Ovary (tissue), 10 donors: ENCODE measurements at places on chromosomes 11 and 22.

- H3K36me3 ChIP-seq: no peaks in the 10 kb centered on the region
- H3K27ac ChIP-seq: no peak overlapping the region
- H3K4me1 ChIP-seq: peaks cover 5% of the 10 kb centered on the region
- H3K27me3 ChIP-seq: no peaks in the 10 kb centered on the region
- no peak for DNase-seq
- no peak overlapping the region for H3K4me3 ChIP-seq
These were observed 1.3 kb downstream of the PARVB start for GRCh38 chr22:44025171-44026065.

DNA sequence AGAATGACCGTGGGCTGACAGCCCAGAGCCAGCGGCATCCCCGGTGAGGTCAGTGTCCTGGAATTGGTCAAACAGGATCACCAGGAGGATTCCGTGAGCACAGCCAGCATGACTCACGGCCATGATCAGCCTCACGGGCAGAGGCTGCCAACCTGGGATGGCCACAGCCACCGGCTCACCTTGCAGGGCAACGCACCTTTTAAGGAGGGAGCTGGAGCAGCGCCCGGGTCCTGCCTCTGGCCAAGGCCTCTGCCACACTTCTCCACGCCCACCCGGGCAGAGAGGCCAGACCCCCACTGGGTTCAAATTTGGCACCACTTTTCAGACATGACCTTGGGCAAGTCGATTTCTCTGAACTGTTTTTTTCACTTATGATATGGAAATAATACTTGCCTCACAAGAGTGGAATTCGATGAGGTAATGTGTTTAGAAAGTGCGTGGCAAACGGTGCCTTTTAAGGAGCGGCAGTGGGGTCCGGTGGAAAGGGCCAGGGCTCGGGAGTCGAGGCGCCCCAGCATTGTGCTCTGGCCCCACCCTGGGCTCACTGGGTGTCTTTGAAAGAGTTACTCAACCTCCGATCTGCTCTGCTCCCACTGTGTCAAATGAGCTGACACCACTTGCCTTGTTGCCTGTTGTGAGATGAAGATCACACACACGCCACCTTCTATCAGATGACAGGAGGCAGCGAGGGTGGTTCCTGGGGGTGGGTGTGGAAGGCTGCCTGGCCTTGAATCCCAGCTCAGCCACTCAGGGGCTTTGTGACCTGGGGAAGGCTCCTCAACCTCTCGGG, 16.0 kb downstream of the TXN2 start:
- H3K27me3 ChIP-seq: no peaks in the 10 kb centered on the region
- peaks cover 10% of the 10 kb centered on the region for H3K4me1 ChIP-seq
- no peak overlapping the region for H3K4me3 ChIP-seq

- H3K4me3 ChIP-seq: no peak overlapping the region
- no peak overlapping the region for H3K27ac ChIP-seq
- H3K27me3 ChIP-seq: no peaks in the 10 kb centered on the region
- H3K4me1 ChIP-seq: no peaks in the 10 kb centered on the region
These were observed 119.6 kb downstream of the NAV2 start for GRCh38 chr11:19832086-19832750.

- peak overlapping the region; percentile 87 for H3K27ac ChIP-seq
- no peaks in the 10 kb centered on the region for H3K27me3 ChIP-seq
- peaks cover 4% of the 10 kb centered on the region for H3K4me1 ChIP-seq
- H3K4me3 ChIP-seq: peak overlapping the region; percentile 85
- peak; percentile 34 for DNase-seq
These were observed 960 bp downstream of the TSSC4 start for GRCh38 chr11:2401436-2401984.

DNA sequence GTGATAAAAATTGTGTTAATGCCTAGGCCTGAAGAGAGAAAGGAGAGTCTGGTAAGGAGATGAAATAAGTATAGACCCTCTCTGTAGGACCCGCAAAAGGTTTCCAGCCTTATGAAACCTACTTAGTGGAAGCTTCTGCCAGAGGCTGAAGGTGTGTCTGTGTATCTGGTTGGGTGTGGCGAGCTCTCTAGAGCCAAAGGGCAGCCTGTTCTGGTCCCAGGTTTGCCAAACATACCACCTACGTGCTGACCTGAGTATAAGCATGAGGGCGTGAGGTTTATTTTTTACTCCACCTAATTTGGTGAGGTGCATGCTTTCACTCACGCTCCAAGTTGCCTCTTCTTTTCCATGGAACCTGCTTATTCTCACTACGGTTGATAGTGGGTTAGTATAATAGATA, 5.6 kb downstream of the CSTPP1 start:
- no peaks in the 10 kb centered on the region for H3K27me3 ChIP-seq
- H3K27ac ChIP-seq: no peak overlapping the region
- no peak overlapping the region for H3K4me3 ChIP-seq
- no peaks in the 10 kb centered on the region for H3K36me3 ChIP-seq

GRCh38 chr11:9347100-9347499, 32.7 kb upstream of the TMEM41B start:
- no peaks in the 10 kb centered on the region for H3K36me3 ChIP-seq
- no peak overlapping the region for H3K27ac ChIP-seq
- no peak overlapping the region for H3K4me3 ChIP-seq
- no peaks in the 10 kb centered on the region for H3K27me3 ChIP-seq
- no peak for DNase-seq

DNA sequence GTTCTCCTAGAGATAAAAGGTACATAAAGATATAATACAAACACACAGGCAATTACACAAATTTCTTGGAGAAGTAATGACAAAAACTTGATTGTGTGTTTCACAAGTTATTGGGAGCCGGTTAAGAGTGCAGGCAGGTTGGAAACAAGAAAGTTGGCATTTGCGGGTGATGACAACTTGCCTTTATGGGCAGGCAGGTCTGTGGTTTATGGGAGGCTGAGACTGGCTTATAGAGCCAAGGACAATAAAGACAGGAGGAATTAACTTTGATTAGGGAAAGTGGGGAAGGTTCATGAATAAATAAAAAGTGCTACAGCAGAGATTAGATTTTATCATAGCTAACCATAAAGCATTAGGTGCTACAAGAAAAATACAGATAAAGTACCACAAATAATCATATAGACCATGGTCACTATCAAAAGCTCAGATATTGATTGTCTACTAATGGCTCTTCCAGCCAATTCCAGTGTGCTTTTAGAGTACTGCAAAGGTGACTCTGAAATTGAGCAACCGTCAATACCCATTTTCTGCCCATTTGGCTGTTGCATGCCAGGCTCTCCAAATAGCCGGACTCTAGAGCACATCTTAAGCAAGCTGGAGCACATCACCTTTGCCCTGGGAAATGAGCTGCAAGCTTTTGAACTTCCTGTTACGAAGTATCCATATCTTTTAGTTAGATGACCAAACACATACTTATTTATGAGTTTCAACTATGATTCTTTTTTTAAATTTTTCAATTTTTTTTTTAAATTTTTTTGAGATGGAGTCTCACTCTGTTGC, 33.9 kb upstream of the GAB2 start:
- no peaks in the 10 kb centered on the region for H3K4me1 ChIP-seq
- no peak for DNase-seq
- H3K36me3 ChIP-seq: no peaks in the 10 kb centered on the region
- H3K27ac ChIP-seq: no peak overlapping the region
- no peaks in the 10 kb centered on the region for H3K27me3 ChIP-seq
- H3K4me3 ChIP-seq: no peak overlapping the region

- DNase-seq: no peak
- no peak overlapping the region for H3K4me3 ChIP-seq
- no peaks in the 10 kb centered on the region for H3K27me3 ChIP-seq
These were observed 53.0 kb downstream of the SIK3 start for GRCh38 chr11:117045196-117045595.

DNA sequence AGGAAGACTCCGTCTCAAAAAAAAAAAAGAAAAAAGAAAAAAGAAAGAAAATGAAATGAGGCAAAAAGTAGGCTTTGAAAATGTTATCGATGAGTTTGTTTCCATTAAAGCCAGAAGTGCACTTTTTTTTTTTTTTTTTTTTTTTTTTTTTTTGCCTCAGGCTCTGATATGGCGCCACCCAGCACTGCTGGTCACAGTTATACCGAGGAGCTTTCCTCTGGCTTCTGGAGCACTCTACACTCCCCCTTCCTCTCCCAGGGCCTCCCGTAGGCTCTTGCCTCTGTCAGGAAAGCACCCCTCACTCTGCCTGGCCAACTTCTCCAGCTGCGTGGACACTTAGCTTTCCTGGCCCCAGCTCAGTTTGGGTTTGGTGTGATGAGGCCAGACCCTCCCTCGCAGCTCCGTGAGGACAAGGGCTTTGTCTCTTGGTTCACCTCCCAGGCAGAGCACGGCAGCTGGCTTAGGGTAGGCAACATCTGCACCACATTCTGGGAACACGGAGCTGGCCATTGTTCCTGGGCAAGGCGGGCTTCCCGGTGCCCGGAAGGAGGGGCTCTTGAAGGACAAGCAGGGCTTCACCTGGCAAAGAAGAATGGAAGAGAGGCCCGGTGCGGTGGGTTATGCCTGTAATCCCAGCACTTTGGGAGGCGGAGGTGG, 16.9 kb downstream of the FADS2 start:
- no peak overlapping the region for H3K4me3 ChIP-seq
- no peaks in the 10 kb centered on the region for H3K27me3 ChIP-seq

GRCh38 chr11:19394525-19395016, 153.8 kb upstream of the E2F8 start:
- no peaks in the 10 kb centered on the region for H3K27me3 ChIP-seq
- H3K27ac ChIP-seq: no peak overlapping the region
- no peak for DNase-seq
- peaks cover 9% of the 10 kb centered on the region for H3K4me1 ChIP-seq

- no peaks in the 10 kb centered on the region for H3K27me3 ChIP-seq
- DNase-seq: no peak
- H3K27ac ChIP-seq: peak overlapping the region; percentile 98
These were observed 63.6 kb upstream of the PPARA start for GRCh38 chr22:46086577-46087335.

GRCh38 chr22:36979016-36979910, 40.0 kb downstream of the TST start:
- H3K36me3 ChIP-seq: no peaks in the 10 kb centered on the region
- no peak overlapping the region for H3K4me3 ChIP-seq
- H3K27me3 ChIP-seq: no peaks in the 10 kb centered on the region
- no peaks in the 10 kb centered on the region for H3K4me1 ChIP-seq
- H3K27ac ChIP-seq: no peak overlapping the region

DNA sequence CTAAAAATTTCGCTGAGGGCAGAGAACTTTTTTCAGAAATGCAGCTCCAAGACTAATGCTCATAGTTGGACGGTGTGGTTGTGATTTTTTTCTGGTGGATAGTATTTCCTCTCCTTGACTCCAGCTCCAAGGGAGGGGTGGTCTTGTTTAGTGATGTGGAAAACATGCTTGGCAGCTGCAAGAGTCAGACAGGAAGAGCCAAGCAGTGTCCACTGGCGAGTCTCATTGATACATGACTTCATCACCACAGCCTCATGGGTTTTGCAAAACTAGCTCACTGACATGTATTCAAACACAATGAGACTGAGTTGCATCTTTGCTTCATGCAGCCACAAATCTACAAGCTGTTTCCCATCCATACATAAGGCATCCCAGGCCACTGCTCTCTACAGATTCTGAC, 7.3 kb upstream of the KCNJ1 start:
- H3K27me3 ChIP-seq: no peaks in the 10 kb centered on the region
- H3K4me1 ChIP-seq: no peaks in the 10 kb centered on the region
- no peaks in the 10 kb centered on the region for H3K36me3 ChIP-seq
- H3K4me3 ChIP-seq: no peak overlapping the region
- DNase-seq: no peak

DNA sequence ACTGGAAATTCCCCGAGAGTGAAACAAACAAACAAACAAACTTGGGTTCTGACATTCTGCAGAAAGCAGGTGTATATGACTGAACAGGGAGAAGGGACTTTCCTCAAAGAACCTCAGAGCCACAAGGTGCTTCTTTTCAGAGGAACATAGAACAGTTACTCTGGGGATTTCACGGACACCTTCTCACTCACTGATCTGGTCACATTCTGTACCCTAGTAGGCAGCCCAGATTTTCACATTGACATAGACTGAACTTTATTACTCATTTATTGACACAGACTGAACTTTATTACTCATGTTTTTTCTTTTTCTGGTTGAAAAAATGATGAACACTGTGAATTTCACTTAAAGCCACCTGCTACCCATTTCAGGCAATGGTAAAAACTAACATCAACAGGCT, 263.0 kb downstream of the OPCML start:
- H3K4me3 ChIP-seq: no peak overlapping the region
- no peaks in the 10 kb centered on the region for H3K4me1 ChIP-seq
- H3K27ac ChIP-seq: no peak overlapping the region
- no peaks in the 10 kb centered on the region for H3K27me3 ChIP-seq

- no peak overlapping the region for H3K4me3 ChIP-seq
- no peak for DNase-seq
- no peaks in the 10 kb centered on the region for H3K27me3 ChIP-seq
- no peaks in the 10 kb centered on the region for H3K36me3 ChIP-seq
These were observed 19.0 kb upstream of the LMO1 start for GRCh38 chr11:8282631-8283030.

DNA sequence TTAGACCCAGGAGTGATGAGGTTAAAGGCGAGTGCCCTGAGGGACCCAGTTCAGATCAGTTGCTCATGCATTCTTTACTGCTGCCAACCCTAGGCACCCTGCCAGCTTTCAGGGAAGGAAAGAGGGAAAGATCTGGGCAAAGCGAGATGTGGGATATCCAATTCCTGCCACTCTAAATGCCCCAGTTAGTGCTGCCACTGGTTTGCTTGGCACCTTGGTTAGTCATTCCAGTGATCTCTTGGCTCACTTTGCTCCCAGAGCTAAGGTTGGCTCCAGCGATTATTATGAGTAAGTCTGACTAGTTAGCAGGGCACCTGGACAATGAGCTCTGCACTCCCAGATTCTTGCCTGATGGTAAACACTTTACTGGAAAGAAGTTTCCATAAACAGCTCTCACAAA, 85.0 kb downstream of the INSC start:
- H3K27ac ChIP-seq: no peak overlapping the region
- H3K4me1 ChIP-seq: no peaks in the 10 kb centered on the region
- DNase-seq: no peak

DNA sequence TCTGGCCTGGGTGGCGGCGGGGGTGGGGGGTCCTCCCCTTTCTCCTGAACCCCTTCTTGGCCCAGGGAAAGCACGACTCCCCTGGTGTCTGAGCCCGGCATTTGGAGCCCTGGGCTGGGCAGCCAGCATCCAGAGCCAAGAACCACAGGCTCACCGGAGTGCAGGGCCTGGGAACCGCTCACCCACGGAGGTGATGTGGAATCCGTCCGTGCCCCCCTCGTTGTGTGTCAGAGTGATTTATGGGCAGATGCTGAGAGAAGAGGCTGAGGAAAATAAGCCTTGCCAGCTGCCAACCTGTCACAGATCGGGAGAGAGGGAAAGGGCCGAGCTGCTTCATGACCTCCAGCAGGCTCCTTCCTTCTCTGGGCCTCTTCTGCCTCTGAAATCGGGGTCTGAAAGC, 33.7 kb downstream of the WNT11 start:
- H3K27ac ChIP-seq: no peak overlapping the region
- H3K27me3 ChIP-seq: no peaks in the 10 kb centered on the region
- no peak overlapping the region for H3K4me3 ChIP-seq
- H3K4me1 ChIP-seq: no peaks in the 10 kb centered on the region

DNA sequence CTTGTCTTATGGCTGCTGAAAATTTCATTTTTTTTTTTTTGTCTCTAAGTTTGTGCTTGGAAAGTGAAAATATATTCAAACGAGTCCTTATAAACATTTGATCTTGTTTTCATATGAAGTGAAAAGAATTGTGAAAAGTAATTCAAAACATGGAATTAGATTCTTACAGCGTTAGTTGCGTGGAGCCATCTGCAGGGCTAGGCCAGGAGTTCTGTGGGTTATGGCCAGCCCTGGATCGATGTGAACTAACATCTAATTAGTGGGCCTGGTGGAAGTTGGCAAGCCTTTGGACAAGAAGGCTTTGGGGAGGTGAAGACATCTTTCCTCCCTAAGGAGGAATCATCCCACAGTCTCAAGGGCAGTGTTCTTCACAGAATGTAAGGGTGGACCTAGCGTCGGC, 37.2 kb downstream of the PARVA start:
- no peaks in the 10 kb centered on the region for H3K36me3 ChIP-seq
- H3K27ac ChIP-seq: peak overlapping the region; percentile 33
- DNase-seq: no peak
